ENCODE measurements at places on chromosomes 2 and 18.

- no peak for DNase-seq
Observed at GRCh38 chr2:35410431-35411061, 945.0 kb upstream of the CRIM1 start.

DNA sequence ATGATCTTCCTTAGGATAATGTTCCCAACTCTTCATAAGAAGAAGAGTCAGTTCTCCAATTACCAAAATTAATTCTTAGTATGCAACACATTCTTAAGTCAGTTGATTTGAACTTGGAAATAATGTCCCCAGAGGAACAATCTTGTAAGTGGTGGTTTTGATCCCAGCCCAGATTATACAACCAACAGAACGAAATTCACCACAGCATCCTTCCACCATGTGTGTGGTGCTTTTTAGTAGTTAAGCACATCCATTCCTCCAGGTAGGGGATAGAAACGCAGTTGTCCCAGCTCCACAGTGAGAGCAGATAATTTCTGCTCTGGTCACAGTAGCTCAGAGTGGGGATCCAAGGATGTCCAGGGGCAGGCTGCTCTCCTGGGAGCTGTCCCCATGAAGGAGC, 161.7 kb upstream of the SLC39A10 start:
- no peak for DNase-seq

- DNase-seq: no peak
Observed at GRCh38 chr2:88159955-88160415, 10.2 kb upstream of the THNSL2 start.

- no peak for DNase-seq
Observed at GRCh38 chr2:108034843-108035242, 48.5 kb downstream of the SLC5A7 start.

GRCh38 chr2:218536804-218537494, 31.2 kb downstream of the USP37 start:
- DNase-seq: no peak

DNA sequence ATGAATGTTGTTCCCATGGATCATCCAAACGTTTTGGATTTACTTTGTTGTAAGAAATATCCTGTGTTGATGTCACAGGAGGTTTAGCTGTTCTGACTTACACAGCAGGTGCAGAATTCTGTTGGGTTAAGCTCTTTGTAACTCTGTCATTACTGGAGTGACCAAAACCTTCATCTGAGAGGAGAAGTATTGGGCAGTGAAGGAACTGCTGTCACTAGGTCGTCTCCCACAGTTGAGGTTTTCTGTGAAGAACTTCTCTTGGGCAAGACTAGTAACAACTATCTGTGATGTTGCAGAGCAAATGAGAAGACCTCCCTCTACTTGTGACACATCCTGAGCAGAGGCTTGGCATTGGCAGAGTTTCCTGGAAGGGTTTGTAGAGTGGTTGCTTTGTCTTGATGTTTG, 2.9 kb downstream of the SPTBN1 start:
- DNase-seq: no peak

- no peak for DNase-seq
Observed at GRCh38 chr2:196944570-196944969, 18.1 kb upstream of the PGAP1 start.

- DNase-seq: no peak
Observed at GRCh38 chr2:215171151-215171550, 32.7 kb upstream of the ABCA12 start.

DNA sequence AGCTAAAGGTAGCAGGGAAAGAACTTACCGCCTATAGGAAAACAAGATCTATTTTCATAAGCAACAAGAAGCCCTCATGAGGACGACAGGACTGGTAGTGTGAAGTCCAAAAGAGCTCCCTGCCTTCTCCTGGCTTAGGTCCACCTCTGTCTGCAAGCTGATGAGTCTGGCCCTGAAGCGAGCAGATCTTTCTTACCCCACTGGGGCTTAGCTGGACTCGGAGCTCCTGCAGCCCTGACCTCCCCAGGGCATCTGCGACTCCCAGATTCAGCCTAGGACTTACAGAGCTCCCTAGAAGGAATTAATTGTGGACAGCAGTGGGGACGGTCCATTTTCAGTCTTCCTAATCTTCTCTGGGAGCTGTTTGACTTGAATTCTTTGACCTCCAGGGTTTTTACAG, 53.7 kb downstream of the MCFD2 start:
- no peak for DNase-seq

DNA sequence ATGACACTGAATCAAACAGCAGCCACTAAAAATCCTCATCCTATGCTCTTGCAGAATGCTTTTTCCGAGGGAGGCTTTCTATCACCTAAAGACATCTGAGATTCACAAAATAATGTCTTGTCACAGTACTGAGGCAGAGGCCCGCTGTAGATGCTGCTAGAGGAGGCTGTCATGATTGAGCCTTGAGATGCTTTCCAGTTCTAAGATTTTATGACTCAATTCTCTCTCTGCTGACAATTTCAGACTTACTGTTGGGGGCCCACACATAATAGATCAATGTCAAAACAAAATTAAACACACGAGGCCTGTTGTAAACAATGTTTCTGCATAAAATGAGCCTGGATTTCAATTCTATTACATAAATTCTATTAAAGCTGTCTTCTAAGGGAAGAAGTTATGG, 132.7 kb upstream of the ARL4C start:
- DNase-seq: no peak

GRCh38 chr2:69544951-69545350, 98.6 kb downstream of the AAK1 start:
- no peak for DNase-seq

GRCh38 chr2:73701968-73702665, 35.0 kb downstream of the TPRKB start:
- DNase-seq: no peak

DNA sequence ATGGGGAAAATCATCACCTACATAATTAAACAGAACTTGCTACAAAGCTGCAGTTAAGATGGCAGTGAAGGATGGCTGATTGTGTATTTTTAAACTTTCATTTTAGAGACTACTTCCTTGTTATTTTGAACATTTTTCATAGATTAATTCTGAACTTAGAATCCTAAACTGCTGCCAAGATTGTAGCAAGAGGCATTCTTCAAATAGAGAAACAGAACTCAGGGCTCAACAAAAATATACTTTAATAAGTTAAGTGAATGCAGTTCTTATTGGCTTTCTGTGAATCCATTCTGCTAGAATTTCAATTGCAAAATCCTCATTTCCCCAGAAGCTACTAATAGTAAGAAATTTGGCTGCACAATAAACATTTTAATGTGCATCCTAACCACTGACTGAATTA, 160.3 kb downstream of the L3MBTL4 start:
- DNase-seq: no peak

DNA sequence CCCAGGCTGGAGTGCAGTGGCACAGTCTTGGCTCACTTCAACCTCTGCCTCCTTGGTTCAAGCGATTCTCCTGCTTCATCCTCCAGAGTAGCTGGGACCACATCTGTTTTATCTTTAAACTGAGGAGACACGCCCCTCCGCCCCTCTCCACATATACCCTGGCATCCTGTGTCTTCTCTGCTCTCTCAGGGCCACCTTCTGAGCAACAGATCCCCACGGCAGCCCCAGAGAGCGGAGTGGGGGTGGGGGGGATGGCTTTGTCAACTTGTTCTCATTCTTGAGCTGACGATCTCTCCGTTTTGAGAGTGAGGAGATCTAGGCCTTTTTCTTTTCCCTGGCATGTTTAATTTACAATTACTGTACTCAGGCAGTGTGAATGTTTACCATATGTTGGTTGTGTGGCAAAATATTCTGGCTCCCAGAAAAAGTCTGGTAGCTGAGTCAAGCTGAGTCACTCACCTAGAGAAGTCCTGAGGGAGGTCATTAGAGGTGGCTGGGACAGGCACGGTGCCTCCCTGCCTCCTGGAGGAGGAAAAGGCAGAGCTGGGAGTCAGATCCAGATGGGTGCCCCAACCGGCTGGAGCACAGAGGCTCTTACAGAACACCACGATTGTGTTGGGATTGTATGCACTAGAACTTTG, 19.5 kb upstream of the ID2 start:
- no peak for DNase-seq

DNA sequence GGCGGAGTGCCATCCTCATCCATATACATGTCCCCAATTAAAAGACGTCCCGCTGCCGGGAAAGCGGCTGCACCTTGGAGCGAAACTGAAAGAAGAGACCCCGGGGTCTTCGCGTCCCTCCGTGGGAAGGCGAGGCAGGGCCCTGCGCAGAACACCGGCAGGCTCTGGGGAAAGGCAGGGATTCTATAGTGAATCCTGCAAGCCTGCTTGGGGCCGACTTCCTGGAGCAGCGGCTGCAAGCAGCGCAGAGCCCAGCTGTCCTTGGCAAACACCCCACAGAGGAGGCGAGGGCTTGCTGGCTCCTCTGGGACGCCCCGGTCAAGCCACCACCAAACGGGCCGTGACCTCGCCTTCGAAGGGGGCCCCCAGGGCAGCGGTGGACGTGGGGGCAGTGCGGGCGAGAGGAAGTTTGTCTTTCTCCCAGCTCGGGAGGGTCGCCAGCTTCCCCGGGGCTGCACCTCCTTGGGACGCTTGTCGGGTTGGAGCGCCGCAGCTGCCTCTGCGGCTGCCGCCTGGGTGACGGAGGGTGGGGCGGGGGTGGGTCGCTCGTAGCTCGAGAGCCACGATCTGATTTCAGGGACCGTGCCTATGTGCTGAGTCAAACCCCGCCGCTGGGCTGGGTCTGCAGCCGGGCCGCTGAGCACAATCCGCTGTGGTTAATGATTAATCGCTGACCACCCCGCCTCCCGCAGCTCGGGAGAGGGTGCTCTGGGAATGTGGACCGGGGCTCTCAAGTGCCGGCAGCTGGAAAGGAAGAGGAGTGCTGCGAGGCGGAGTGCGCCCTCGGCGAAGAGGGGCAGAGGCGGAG, 486 bp upstream of the GPR39 start:
- no peak for DNase-seq

- no peak for DNase-seq
Observed at GRCh38 chr2:169664978-169665930, 29.0 kb downstream of the CFAP210 start.

GRCh38 chr18:79058007-79058406, 11.2 kb upstream of the ATP9B start:
- no peak for DNase-seq

- no peak for DNase-seq
Observed at GRCh38 chr2:46876741-46877384, 38.7 kb downstream of the MCFD2 start.

DNA sequence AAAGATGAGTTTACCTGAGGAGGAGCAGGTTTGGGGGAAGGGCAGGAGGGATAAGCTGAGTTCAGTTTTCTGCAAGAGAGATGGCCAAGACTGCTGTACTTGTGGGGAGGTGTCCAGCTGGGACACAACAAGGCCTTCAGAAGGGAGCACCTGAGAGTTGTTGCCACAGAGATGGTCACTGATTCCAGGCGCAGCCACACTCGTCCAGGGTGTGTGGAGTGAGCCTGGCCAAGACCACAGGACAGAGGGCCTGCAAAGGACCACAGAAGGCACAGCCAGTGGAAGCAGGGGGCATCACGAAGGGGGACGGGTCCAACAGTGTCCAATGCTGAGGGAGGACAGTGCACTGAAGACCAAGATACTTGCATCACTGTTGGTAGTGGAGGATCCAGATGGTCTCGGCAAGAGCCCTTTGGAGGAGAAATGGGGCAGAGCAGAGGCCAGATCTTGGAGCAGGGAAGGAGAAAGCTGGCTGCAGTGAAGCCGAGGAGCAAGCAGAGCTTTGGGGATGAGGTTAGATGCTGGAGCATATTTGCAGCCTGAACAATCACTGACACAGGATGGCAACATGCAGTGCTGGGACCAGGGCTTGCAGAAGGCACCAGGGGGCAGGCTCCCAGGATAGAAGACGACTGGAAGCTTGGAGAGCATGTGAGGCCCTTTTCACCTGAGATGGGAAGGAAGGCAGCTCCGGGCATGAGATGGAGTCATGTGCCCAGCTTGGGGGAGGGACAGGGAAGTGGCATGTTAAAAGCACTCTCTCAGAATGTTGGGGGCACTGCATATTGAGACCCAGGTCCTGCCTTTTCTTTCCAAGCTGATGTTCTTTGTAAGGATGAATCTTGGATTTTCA, 214.0 kb downstream of the CYP26B1 start:
- DNase-seq: no peak

- DNase-seq: no peak
Observed at GRCh38 chr2:42096869-42097591, 49.2 kb downstream of the PKDCC start.

GRCh38 chr18:33959609-33960008, 265.1 kb downstream of the NOL4 start:
- no peak for DNase-seq

DNA sequence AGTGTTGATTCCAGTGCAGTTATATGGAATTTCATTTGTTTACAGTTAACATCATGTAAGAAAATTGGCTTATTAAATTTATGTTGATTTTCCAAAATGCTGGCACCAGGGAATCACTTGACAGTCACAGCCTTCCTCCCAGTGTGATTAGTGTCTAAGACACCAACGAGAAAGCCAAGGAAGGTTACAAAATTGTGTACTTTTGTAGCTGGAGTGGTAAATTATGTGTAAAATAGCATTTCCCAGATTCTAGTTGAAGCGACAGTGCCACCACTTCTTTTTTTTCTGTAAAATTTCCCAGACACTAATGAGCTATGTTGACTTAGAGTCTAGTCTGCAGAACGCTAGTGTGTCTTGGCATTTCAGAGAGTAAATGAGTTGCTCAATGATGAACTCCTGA, 101.3 kb downstream of the NCK2 start:
- no peak for DNase-seq

DNA sequence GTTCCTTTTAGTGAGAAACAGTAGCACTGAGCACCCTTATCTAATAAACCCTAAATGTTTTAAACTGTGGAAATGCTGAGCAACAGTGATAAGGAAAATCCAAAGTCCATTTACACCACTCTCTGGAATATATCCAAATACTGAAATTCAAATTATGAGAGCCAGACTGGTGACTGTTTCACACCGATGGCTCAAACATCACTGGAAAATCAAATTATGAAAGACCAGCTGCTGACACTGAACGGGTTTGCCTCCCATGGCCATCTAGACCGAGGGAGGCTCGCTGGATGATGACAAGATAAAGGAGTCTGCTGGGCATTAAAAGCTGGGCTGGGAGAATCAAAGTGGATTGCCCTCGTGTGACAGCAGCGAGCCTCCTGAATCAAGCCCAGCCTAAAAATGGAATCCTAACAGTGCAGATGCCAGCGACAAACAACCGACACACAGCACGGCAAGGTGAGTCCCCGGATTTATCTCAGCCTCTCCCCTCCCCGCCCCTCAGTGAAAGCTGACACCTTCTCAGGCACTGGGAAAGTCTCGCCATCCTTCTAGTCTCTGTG, 30.3 kb downstream of the SERPINE2 start:
- DNase-seq: no peak

GRCh38 chr2:223108351-223109050, 56.5 kb downstream of the KCNE4 start:
- DNase-seq: no peak

GRCh38 chr2:49943944-49944778, 789.8 kb upstream of the FSHR start:
- no peak for DNase-seq

GRCh38 chr18:35582899-35583558, 1.5 kb downstream of the GALNT1 start:
- DNase-seq: no peak

DNA sequence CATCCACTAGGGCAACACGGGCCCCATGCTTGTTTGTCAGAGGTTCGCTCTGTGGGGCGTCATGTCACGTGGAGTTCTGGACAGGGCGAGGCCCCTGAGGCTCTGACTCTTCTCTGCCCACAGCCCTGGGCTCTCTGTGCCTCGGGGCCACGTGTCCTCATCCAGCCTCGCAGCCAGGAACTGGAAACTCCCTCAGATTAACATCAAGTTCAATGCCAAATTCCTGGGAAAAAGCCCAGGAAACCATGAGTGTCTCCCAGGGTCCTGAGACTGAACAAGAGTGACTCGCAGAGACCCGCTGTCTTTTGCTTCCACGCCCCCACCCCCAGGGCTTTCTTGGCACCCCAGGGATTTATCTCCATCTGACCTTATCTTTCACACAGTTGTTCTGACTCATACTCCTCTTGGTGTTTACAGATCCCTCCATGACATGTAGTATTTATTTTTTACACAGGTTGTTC, 174.0 kb upstream of the PIEZO2 start:
- DNase-seq: no peak

Measured in activated T-helper 1 cell treated with Interleukin-2 at 50 U/mL for 16 hours (primary cell).